Large intestine (tissue), 12 donors: ENCODE measurements at places on chromosomes 1 and 21.
A peak's percentile ranks its signal among the peaks of the same experiment; 100 is the strongest.

DNA sequence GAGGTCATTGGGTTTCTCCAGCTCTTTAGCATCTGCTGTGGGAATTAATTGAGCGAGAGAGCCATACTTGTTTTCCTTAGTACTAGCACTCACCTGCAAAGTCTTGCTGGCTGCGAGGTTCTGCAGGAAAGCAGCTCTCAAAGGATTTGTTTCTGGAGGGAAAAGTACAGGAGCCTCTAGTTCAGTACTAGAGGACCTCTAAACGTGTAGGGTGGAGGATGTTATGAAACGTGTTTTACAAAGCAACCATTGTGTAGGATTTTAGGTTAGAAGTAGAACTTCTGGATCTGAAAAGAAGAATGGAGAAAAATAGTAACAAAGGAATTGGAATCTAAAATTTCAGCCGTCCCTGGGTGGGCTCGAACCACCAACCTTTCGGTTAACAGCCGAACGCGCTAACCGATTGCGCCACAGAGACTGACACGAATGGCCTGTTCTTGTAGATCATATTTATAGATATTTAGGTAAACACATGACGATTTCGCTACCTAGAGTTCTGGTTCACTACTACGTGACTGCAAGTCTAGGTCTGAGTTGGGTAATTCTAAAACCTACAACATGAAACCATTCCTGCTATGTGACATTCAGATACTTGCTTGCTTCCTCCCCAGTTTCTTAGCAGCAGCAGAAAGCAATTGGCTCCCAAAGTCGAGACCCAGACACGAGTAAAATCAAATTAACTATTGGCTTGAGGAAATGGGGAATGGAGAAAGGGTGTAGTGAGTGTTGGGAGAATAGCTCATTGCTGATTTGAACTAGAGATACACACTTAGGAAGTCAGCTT is 60.2 kb upstream of the CFAP126 start:
- peak; percentile 43 for DNase-seq

- no peak for DNase-seq
Observed at GRCh38 chr1:89361681-89362080, 2.2 kb upstream of the GBP6 start.

- no peak for DNase-seq
Observed at GRCh38 chr1:79599257-79599656, 592.7 kb upstream of the ADGRL4 start.

DNA sequence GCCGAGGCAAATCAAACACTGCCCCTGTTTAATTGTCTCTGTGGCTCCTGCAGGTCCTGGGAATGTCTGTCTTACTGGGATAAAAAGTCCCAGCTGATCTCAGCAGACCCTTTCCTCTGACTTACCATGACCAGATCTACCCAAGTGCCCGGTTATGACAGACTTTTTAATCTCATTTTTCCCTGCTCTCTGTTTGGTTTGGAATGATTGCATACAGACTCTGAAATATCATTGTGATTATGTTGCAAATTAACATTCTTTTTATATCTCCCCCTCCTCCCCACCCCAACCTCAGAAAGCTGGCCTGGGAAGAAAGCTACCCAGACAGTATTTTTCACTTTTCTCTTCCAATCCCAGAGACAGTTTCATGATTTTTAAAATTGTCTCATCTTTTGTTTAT is 16.3 kb downstream of the RAB7B start:
- DNase-seq: no peak
